RWPE1 (cell line): ENCODE measurements at places on chromosomes 2 and 18.

GRCh38 chr2:10256515-10257031, 46.1 kb upstream of the HPCAL1 start:
- no peak for DNase-seq

- DNase-seq, result no peak
Measured at GRCh38 chr2:1052771-1053191, 102.1 kb downstream of the SNTG2 start.

- DNase-seq, result no peak
Measured at GRCh38 chr2:100470182-100470581, at the start of gene NMS. Gene NMS, plus strand, starts transcription at chr2:100470482. Its CDS starts 7 bp downstream, at chr2:100470489.

DNA sequence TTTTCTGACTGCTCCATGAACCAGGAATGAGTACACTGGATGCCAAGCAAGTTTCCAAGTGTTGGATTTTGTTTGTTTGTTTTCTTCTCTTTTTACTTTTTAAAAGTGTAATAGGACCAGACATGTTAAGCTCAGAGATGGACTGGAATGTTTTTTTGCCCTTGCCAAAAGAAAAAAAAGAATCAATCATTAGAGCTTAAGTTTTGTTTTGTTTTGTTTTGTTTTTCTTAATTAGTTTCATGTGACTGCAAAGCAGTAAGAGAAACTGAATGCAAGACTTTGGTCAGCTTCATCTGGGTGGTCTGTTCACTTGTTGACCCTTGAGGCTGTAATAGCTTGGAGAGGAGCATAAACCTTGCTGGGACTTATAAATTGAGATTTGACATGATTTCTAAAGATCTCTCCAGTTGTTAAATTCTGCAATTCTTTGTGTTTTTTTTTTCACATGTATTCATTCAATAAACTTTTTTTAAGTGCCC, 42.4 kb upstream of the SLC1A4 start:
- DNase-seq, result no peak

- no peak for DNase-seq
Measured at GRCh38 chr18:46419391-46420141, 237.5 kb downstream of the LOXHD1 start.

- no peak for DNase-seq
Measured at GRCh38 chr18:77205769-77206168, 43.9 kb upstream of the GALR1 start.
